ENCODE measurements at places on chromosomes 5 and 9. TPM values are rescaled to one million over a fixed set of nuclear protein-coding genes. Genes with fewer than 3 reads are reported as not detected.

GRCh38 chr5:59206132-59206581, 623.3 kb downstream of the RAB3C start:
- DNase-seq: no peak

The ERAP2 gene
- total RNA-seq: 44.8 TPM

DNA sequence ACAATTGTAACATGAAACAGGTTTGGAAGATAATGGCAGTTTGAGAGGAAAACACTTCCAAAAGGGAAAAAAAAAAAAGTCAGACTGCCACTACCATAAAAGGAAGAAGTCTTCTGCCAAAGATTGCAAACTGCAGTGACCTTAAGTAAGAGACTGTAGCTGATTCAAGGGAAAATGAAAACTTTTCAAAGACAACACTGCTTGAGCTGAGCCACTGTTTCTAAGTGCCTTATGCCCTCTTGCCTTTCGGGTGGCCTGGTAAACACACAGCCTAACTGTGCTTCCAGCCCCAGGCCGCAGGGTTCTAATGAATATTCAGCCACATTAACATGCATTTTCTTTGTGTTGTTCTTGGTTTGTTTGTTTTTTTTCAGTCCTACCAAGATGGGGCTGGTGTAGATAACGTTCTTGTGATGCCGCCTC, 354.6 kb downstream of the BNC2 start:
- no peak for DNase-seq

- no peak for DNase-seq
Observed at GRCh38 chr5:56985936-56986625, 34.2 kb upstream of the MIER3 start.

- no peak for DNase-seq
Observed at GRCh38 chr9:99138424-99139284, 33.7 kb downstream of the TGFBR1 start.

DNA sequence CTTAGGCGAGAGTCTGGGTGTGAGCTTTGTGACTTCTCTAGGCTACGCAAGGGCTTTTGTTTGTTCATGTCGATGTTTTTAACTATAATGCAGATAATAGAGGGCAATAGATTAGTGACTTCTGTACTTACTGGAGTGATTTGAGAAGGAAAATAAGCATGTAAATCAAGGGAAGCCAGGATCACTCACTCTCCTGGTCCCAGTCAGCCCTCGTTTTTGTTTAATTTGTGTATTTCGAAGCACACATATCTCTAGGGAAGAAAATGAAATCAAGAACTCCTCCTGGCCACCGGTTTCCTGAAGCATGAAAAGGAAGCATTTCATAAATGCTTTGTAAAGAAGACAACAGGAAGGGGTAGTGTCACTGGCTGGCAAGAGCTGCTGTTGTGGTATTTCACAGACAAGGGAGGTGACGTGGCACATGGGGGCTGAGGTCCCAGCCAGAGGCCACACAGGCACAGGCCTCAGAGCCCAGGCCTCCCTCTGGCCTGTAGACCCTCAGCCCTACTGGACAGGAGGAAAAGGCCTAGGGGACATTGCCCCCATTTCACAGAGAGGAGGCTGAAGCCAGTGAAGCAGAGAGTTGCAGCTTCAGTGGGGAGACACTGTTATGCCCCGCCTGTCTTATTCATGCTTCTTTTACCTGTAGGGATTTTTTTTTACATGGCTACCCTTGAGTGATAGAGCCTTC, 34.1 kb downstream of the IRF1 start:
- DNase-seq: peak; percentile 69

DNA sequence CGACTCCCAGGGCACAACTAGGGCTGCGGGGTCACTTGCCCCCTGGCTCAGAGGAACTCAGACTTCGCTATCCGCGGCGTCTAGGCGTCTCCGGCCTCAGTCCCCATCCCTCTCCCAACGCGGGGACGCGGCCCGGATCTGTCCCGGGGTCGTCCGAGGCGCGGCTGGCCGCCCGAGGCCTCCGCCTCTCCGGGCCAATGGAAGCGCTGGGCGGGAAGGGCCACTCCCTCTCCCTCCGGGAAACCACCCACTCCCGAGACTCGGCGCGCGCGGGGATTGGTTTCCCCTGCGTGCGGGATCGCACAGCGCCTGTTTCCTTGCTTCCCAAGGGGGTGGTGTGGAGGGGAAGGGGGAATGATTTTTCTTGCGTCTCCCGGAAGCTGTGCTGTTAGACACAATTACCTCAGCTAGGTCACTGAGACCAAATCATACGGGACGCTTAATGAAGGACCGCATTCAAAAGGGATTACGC, 38.3 kb downstream of the NR2F1 start:
- DNase-seq: peak; percentile 57

DNA sequence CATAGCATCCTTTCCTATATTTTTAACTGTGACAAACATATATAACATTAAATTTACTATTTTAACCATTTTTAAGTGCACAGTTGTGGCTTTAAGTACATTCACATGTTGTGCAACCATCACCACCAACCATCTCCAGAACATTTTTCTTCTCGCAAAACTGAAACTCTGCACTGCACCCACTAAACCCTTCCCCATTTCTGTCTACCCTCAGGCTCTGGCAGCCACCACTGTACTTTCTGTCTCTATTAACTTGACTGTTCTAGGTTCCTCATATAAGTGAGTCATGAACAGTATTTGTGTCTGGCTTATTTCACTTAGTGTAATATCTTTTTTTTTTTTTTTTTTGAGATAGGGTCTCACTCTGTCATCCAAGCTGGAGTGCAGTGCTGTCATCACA, 25.5 kb downstream of the KCNMB1 start:
- DNase-seq: no peak

The LOX gene
- total RNA-seq: 1.2 TPM

All from mucosa of descending colon (tissue), 3 donors.